ENCODE measurements at places on chromosomes 1 and 21.

DNA sequence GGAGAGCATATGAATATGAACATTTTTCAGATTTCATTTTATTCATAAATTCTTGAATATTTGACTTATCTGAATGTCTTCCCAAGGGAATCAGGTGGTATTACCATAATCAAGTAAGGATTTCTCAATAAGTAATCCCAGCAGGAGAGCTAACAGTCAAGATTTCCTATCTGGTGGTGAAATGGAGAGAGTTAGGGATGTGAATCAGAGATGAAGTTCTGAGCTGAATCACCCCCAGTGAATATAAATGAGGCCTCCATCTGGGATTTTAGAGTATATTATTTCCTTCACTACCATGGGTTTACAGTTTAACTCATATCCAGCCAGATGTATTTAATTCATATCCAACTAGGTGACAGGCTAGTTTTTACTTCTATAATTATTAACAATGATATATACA is 61.5 kb upstream of the RGS2 start:
- DNase-seq = no peak

DNA sequence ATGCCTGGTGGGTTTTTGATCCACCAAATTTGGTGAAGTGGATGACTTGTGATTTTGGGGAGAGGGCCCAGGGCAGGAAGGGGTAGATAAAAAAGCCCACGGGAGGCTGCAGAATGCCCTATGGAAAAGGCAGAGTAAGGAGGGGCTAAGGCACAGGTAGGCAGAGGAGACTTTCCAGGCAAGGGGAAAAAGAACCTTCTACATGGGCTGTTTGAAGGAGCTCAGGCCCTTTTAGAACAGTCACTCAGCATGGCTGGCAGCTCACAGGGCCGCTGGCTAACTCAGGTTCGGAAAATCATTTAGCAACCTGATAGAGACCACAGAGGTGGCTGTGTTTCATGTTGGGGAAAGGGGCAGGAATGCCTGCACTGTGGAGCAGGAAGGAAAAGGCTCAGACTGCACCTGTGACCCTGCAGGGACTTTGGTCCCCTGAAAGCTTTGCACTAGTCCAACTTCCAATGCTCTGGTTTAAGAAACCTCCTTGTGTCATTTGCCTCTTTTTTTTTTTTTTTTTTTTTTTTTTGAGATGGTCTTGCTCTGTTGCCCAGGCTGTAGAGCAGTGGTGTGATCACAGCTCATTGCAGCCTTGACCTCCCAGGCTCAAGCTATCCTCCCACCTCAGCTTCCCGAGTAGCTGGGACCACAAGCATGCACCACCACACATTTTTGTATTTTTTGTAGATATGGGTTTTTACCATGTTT is 58.5 kb upstream of the ENAH start:
- DNase-seq = no peak

DNA sequence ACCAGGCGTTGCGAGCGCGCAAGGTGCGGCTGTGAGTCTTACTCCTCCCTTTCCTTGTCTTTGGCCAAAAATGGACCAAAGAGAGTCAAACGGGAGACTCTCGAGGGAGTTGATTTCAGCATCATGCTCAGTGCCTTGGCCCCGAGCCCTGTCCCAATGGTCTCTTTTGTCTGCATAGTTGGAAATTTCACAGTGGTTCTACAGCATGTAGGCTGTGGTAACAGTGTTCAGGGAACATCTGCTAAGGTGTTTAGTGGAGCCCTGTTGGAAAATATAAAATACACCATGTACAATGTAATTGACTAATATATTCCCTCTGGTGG is 2.7 kb downstream of the CACNA1E start:
- DNase-seq = peak; percentile 1

DNA sequence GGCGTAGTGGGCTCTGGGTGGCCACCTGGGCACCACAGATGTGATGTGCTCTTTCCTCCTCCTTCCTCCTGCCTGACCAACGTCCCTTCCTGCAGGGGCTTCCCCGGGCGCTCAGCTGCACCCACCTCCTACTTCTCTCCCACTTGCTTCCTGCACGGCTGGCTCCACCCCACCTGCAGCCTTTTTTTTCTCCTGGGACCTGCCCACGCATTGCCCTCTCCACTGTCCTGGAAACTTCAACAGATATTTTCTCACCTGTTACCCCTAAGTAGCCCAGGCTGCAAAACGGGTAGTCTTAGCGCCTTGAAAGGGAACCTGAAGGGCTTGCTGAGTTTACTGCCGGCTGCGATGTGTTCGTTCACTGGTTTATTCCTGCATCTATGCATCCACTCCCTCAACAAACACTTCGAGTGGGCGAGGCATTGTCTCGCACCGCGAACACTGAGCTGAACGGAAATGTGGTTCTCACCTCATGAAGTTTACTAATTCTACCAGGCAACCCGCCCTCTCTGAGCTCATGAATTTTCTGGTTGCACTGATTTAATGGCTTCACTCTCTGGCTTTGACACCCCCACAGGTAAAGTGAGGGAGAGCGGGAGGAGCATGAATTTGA is 23.6 kb downstream of the ZBTB18 start:
- DNase-seq = no peak

- no peak for DNase-seq
These were observed 20.1 kb downstream of the ECE1 start for GRCh38 chr1:21270086-21270689.

DNA sequence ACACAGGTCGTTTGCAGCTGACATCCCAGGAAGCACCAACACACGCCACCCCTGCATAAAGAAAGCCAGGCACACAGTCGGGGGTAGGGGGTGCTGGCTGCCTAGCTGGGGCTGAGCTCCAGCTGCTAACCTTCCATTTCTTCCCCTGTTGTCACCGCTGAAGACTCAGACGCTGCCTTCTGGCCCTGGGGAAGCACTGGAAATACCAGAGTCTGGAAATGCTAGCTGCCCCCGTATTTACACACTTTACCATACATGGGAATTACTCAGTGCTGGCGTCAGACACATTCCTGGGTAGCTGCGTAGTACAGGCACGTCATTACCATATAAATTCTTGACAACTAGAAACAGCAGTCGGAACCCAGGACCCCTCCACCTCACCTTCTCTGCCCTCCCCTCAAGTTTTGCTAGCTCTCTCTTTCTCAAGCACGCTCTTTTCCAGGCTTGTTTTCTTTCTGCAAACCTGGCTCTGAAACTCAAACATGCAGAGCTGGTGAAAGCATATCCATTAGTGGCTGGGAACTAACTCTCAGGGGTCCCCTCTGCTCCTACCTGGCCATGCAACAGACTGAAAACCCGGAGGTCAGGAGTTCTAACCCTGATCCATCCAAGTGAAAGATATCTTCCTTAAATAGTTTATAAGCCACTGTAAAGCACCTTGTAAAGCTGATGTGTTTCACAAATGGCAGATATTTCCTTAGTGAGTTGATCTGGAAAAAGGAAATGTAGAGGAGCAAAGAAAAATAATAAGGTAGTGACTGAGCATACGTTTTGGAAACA is 3.3 kb downstream of the CSRP1 start:
- no peak for DNase-seq

- DNase-seq = no peak
These were observed 97.4 kb upstream of the DUSP10 start for GRCh38 chr1:221839321-221839720.

DNA sequence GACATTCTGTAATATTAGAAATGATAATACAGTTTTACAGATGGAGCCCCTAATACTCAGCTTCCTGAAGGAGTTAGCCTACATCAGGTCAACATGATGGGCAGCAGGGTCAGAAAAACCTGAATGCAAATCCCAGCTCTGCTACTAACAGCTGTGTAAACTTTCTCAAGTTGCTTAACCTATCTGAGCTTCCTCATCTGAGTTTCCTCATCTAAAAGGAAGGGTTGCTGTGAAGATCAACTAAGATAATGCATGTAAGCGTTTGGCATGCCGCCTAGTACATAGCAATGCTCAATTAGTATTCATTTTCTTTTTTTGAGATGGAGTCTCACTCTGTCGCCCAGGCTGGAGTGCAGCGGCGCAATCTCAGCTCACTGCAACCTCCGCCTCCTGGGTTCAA is 18.4 kb upstream of the DESI2 start:
- no peak for DNase-seq

DNA sequence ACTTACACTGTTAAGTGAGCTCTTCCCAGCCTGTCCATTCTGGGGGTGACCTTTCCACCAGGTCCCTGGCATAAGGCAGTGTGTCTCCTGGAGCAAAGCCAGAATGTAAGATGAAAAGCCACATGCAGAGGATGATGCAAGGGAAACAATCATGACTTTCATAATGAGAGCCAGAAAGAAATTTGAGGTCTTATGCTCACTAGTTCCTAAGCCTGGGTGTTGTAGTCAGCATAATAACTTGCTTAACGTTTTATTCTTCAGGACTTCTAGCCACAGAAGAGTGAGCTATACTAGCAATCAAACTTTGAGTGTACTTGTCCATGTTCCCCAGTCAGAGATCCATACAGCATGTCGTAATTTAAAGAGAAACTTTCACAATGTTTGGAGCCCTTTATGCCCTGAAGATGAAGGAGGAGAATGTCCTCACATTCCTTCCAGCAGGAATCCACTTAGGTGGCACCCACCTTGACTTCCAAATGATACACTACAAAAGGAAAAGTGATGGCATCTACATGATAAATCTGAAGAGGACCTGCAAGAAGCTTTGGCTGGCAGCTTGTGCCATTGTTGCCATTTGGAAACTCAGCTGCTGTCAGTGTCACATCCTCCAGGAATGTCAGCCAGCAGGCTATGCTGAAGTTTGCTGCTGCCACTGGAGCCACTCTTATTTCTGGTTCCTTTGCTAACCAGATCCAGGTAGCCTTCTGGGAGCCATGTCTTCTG is 60.5 kb upstream of the FOXD3 start:
- no peak for DNase-seq

Data from NCI-H2029 treated with DMSO at 0.1 percent for 48 hours (cell line).